ENCODE measurements at places on chromosomes 5 and 9.
A peak's percentile ranks its signal among the peaks of the same experiment; 100 is the strongest.

DNA sequence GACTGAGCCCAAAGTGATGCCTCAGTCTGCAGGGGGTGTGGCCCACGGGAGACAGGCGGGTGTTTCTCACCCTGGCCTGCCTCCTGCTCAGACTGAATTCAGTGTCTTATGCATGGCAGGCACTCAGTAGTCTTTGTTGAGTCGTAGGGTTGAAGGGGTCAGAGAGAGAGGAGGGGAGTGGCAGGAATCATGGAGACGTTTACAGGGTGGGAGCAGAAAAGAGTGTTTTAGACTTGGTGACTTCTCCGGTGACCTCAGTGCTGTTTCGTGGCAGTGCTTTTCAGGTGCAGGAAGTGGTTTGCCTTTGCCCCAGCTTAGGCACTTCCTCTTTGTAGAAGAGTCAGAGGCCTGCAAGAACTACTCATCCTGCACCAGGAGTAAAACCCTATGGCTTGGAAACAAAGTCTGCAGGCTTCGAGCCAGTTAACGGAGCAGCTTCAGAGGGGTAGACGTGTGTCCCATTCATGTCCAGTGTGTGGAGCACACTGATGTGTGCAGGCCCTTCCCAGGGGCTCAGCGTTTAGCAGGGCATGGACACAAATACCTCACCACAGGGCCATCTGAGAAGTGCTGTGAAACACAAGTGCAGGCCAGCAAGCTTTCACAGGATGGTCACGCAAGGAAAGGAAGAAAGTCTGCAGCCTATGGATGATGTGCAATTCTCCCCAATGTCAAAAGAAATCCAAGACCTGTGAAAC lies 24.5 kb upstream of the SEMA4D start:
- peaks cover 7% of the 10 kb centered on the region for H3K36me3 ChIP-seq
- DNase-seq: peak; percentile 68
- peak overlapping the region; percentile 97 for H3K27ac ChIP-seq
- H3K27me3 ChIP-seq: no peaks in the 10 kb centered on the region
- peak overlapping the region; percentile 71 for H3K4me3 ChIP-seq

- DNase-seq: no peak
- H3K27ac ChIP-seq: no peak overlapping the region
- no peaks in the 10 kb centered on the region for H3K27me3 ChIP-seq
- peak overlapping the region; percentile 84 for H3K4me3 ChIP-seq
- peaks cover 14% of the 10 kb centered on the region for H3K36me3 ChIP-seq
These were observed 546 bp downstream of the DNAJB5 start for GRCh38 chr9:34989946-34990635.

DNA sequence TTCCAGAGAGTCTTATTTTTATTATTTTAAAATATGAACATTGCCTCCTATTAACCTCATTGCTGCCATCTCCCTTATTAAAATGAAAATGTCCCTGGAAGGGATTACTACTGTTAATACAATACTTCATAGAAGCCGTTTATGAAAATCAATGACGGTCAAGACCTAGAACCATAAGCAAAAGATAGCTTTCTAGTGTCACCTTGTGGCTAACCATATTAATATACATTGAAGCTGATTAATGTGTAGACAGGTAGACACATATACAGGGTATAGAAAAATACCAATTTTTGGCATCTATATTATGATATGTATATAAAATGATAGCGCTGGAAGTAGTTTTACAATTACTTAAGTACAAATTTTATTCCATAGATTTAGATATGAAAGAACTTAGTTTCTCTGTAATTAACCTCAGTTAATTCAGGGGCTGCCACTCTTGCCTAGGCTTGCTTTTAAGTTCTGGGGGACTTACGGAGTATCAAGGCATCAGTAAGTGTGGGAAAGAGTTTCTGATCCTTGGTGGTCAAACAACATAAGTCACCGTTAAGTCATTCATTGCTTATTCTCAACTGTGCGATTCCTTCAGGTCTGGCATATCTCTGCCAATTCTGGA lies 2.5 kb upstream of the YTHDC2 start:
- DNase-seq: no peak
- H3K4me1 ChIP-seq: peaks cover 19% of the 10 kb centered on the region
- no peak overlapping the region for H3K27ac ChIP-seq
- peaks cover 15% of the 10 kb centered on the region for H3K36me3 ChIP-seq

GRCh38 chr5:84274585-84275468 lies 109.9 kb downstream of the EDIL3 start:
- H3K36me3 ChIP-seq: no peaks in the 10 kb centered on the region
- no peaks in the 10 kb centered on the region for H3K4me1 ChIP-seq
- H3K27ac ChIP-seq: no peak overlapping the region
- H3K27me3 ChIP-seq: no peaks in the 10 kb centered on the region
- DNase-seq: no peak
- no peak overlapping the region for H3K4me3 ChIP-seq

DNA sequence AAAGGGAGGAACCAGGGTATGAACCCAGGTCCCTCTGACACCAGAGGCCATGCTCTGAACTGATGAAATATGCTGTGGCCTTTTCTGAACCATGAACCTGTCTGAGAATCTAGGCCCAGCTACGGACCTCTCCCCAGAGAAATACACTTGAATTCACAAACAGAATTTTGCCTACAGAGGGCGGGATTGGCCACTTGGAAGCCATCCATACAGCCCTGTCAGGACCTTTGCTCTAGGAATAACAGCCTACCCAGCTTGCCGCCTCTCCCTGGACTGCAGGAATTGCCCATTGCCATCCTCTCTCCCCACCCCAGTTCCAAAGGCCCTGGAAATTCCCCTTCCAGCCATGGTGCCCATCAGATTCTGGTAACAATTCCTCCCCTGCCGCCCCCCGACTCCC lies 26.6 kb downstream of the MORN5 start:
- no peak for DNase-seq
- H3K27ac ChIP-seq: no peak overlapping the region
- peaks cover under 1% of the 10 kb centered on the region for H3K4me1 ChIP-seq
- no peaks in the 10 kb centered on the region for H3K36me3 ChIP-seq

GRCh38 chr5:122385286-122385685 lies 73.2 kb downstream of the SNCAIP start:
- H3K4me1 ChIP-seq: no peaks in the 10 kb centered on the region
- H3K27me3 ChIP-seq: no peaks in the 10 kb centered on the region
- H3K27ac ChIP-seq: no peak overlapping the region
- H3K4me3 ChIP-seq: no peak overlapping the region

DNA sequence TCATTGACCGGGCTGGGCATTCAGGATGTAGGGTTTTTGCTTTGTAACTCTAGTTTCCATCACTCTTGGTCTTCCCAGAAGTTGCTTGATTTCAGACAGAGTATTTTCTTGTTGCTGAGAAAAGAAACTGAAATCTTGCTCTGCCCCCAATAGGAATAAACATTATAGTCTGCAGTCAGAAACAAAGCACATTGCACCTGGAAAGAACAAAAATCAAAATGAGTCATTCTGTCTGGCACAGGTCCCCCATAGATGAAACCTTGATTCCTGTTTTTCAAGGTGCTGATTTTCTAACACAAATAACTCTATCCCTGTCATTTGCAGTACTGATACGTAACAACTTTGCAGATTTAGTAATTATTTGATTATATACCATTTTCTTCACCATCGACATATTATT lies 232.1 kb downstream of the FBXO4 start:
- no peaks in the 10 kb centered on the region for H3K27me3 ChIP-seq
- no peak overlapping the region for H3K4me3 ChIP-seq
- no peak for DNase-seq
- H3K4me1 ChIP-seq: no peaks in the 10 kb centered on the region
- no peak overlapping the region for H3K27ac ChIP-seq

DNA sequence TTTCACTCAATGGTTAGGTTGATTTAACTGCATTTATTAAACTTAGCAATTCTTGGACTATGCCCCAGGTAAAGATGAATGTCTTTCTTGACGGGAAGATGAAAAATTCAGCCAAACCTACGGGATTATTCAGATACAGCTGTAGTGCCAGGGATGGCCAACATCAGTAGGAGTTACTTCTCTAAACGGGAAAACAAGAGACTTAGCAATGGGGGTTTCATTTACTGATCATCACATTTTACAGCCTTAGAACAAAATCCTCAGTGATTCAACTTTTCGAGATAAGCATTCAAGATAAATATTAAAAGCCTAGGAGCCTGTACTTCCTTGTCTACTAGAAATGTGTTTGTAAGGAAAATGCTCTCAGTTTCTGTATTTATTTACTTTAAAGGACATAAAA lies 46.1 kb downstream of the S1PR3 start:
- no peak for DNase-seq
- no peak overlapping the region for H3K27ac ChIP-seq
- H3K4me3 ChIP-seq: no peak overlapping the region
- no peaks in the 10 kb centered on the region for H3K36me3 ChIP-seq
- H3K27me3 ChIP-seq: peaks cover 24% of the 10 kb centered on the region

GRCh38 chr9:24051587-24051986 lies 225.5 kb upstream of the ELAVL2 start:
- H3K27ac ChIP-seq: no peak overlapping the region
- no peaks in the 10 kb centered on the region for H3K27me3 ChIP-seq
- no peaks in the 10 kb centered on the region for H3K36me3 ChIP-seq
- H3K4me3 ChIP-seq: no peak overlapping the region
- DNase-seq: no peak
- H3K4me1 ChIP-seq: no peaks in the 10 kb centered on the region

DNA sequence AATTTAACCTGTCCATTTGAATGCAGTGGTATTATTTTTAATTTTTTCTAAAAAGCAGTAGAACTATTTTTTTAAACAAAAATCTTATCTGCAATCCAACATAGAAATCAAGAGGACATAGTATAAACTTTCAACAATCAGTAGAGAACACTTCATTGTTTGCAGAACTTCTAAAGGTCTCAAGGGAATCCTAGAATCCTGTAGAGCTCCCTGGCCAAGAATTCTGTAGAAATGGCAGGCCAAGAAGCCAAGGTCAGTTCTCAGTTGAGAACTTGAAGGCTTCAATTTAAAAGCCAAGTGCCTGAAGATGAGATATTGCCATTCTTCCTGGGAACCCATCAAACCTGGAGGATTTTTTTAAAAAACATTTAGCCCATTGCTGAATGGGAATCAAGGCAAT lies 199.2 kb upstream of the KLF4 start:
- H3K27me3 ChIP-seq: no peaks in the 10 kb centered on the region
- no peak overlapping the region for H3K4me3 ChIP-seq
- no peaks in the 10 kb centered on the region for H3K36me3 ChIP-seq

- DNase-seq: no peak
- peaks cover 45% of the 10 kb centered on the region for H3K27me3 ChIP-seq
- H3K4me3 ChIP-seq: no peak overlapping the region
- no peak overlapping the region for H3K27ac ChIP-seq
- H3K36me3 ChIP-seq: no peaks in the 10 kb centered on the region
These were observed 41.0 kb downstream of the DMRT1 start for GRCh38 chr9:882416-882924.

- DNase-seq: no peak
- no peaks in the 10 kb centered on the region for H3K4me1 ChIP-seq
- no peaks in the 10 kb centered on the region for H3K36me3 ChIP-seq
These were observed 65.9 kb downstream of the DMRTA1 start for GRCh38 chr9:22512495-22512894.

DNA sequence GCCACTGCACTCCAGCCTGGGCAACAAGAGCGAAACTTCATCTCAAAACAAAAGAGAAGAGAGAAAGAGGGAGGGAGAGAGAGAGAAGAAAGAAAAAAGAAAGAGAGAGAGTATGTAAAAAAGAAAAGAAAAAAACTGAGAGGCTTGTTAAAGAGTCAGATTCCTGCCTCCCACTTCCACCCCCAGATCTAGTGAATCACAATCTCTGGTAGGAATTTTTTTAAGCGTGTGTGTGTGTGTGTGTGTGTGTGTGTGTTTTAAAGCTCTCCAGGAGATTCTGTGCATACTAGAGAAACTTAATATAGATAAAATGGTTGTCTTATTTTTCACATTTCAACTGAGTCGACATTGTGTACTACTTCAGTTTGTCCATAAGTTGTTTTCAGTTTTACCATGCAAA lies 32.0 kb downstream of the SAR1B start:
- no peak for DNase-seq
- no peak overlapping the region for H3K4me3 ChIP-seq
- peaks cover 25% of the 10 kb centered on the region for H3K36me3 ChIP-seq

GRCh38 chr5:66540078-66540477 lies 56.1 kb upstream of the MAST4 start:
- H3K4me3 ChIP-seq: no peak overlapping the region
- peaks cover 9% of the 10 kb centered on the region for H3K27me3 ChIP-seq
- no peak overlapping the region for H3K27ac ChIP-seq
- no peaks in the 10 kb centered on the region for H3K4me1 ChIP-seq
- no peak for DNase-seq

- peaks cover 43% of the 10 kb centered on the region for H3K27me3 ChIP-seq
- peak overlapping the region; percentile 71 for H3K27ac ChIP-seq
- H3K36me3 ChIP-seq: peaks cover 12% of the 10 kb centered on the region
- DNase-seq: no peak
- H3K4me1 ChIP-seq: peaks cover 23% of the 10 kb centered on the region
These were observed 22.1 kb downstream of the LMX1B start for GRCh38 chr9:126635661-126636439.

GRCh38 chr9:114624677-114625076 lies 13.6 kb downstream of the TMEM268 start:
- no peak overlapping the region for H3K4me3 ChIP-seq
- peaks cover 8% of the 10 kb centered on the region for H3K36me3 ChIP-seq
- H3K27me3 ChIP-seq: no peaks in the 10 kb centered on the region
- H3K4me1 ChIP-seq: peaks cover 4% of the 10 kb centered on the region
- DNase-seq: no peak
- H3K27ac ChIP-seq: peak overlapping the region; percentile 9

DNA sequence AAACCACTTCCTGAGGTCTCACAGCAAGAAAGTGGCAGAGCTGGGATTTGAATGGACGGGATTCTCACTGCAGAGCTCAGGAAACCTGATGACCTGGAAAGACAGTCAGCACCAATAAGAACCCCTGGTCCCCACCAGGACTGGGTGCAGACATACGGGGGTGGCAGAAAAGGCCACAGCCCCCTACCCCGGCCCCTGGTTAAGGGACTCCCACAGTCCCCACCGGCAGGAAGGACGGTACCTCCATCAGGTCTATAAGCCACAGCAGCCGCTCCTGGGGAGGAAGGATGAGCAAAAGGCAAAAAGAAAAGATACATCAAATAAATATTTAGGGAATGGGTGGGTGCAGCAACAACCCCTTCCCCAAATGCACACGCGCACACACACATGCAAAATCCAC lies 32.0 kb upstream of the AKNA start:
- H3K36me3 ChIP-seq: peaks cover 15% of the 10 kb centered on the region
- DNase-seq: no peak
- H3K4me3 ChIP-seq: no peak overlapping the region
- H3K27ac ChIP-seq: no peak overlapping the region

DNA sequence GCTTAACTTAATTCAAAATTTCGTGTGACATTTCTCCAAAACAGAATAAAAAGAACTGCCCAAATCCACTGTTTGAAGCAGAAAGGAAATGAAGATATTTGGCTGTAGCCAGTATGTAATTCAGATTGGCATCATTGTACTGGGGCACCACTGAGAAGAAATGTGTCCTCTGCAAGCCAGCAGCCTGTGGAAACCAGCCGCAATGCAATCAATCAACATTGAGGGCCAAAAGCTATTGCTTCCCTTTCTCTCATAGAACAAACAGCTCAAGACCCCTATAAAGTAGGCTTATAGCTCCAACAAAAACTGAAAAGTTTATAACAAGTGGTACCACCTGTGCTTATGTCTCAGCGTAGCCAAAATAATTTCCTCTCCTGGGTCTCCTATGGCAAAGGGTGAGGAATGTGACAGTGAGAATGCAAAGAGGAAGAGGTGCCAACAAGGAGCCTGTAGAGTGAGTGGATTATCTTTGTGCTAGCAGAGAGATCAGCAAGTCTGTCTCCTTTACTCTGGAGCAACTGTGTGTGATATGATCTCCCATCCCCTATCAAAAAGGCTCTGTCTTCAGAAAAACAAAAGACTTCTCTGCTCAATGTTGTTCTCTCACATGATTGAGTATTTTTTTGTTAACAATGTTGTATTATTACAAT lies 1072.3 kb upstream of the DMAC1 start:
- H3K4me1 ChIP-seq: no peaks in the 10 kb centered on the region
- no peak overlapping the region for H3K4me3 ChIP-seq
- no peak overlapping the region for H3K27ac ChIP-seq
- no peaks in the 10 kb centered on the region for H3K36me3 ChIP-seq
- H3K27me3 ChIP-seq: peaks cover 24% of the 10 kb centered on the region

Data from effector memory CD8-positive, alpha-beta T cell (primary cell).